ENCODE measurements at places on chromosomes 2 and 18.

GRCh38 chr18:44817831-44818473 lies 137.3 kb downstream of the SETBP1 start:
- DNase-seq: no peak

DNA sequence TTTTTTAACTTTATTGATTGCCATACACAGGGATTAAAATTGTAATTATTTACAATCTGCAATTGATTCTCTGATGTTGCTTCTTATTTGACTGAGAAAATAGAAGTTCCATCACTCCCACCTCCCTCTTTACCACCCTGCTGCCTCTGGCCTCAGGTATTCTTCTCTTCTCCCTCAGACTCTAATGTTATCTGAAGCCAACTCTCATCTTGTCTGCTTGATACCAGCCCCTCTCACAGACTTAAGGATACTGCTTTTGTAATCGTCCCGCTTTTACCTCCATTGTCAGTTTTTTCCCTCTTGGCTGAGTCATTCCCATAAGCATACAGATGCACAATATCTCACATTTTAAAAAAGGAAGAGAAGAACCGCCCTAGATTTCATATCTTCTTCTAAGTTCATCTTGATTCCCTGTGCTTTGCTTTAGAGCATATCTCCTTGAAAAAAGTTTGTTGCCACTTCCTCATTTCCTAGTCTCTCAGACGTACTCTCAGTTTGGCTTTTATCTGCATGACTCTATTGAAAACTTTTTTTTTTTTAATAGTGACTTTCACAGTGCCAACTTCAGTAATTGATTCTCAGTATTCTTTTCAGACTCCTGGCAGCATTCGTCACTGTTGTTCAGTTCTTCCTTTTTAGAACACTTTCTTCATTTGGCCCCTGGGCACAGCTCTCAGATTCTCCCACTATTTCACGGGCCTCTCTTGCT lies 31.1 kb downstream of the SPAG16 start:
- no peak for DNase-seq

- DNase-seq: no peak
Measured at GRCh38 chr18:55185391-55185790, 226.1 kb upstream of the CCDC68 start.

DNA sequence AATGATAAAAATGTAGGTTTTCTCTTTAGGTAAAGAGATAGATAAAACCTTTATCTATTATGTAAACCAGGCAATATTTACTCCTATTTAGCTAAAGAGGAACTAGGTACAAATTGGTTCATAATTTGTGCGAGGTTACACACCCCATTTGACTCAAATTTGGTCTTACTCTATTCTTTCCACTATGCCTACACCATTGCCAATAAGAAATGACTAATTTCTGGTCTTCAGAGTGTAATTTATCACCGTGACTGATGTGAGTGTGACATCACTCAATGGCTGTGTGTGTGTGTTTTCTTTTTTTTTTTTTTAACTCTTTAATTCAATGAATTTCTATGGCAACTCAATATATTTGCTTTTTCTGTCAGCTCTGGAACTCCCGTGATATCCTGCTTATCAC lies 955.8 kb downstream of the TDRD15 start:
- DNase-seq: no peak

- no peak for DNase-seq
Measured at GRCh38 chr2:193520709-193521458, 1326.2 kb upstream of the TMEFF2 start.

All from activated T-cell treated with anti-CD3 and anti-CD28 coated beads for 4 hours (primary cell).